AG09309 (cell line): ENCODE measurements at places on chromosomes 3 and 15.
A peak's percentile ranks its signal among the peaks of the same experiment; 100 is the strongest.

DNA sequence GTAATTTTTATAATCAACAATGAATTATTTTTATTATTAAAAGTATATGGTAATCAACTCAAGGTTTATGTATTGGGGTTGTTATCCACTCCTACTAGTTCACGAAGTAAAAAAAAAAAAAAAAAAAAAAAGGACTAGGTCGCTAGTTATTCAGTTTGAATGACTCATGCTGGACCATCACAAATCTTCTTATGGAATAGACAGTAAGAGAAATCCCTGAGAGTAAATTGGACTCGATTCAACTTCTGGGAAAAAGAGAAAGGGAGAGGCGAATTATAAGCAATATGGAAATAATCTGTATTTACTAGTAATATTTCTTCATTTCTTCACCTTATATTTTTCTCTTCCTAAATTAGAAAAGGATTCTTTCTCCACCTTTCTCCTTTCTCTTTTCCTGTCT, 2.0 kb downstream of the MYEF2 start:
- no peak for DNase-seq

DNA sequence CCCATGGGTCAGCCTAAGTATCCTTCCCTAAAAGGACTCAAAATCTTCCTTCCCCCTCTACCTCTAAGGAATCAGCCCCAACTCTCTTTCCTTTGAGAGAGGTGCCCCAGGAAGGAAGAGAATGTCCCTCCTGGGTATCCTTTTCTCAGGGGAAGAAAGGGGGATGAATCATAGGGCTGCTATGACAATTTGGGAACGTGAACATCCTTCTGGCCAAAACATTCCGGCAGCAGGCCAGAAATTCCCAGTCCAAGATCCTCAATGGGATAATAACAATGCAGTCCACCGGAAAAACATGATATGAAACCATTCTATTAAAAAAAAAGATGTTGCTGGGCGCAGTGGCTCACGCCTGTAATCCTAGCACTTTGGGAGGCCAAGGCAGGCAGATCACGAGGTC, 50.8 kb upstream of the CACNA2D3 start:
- DNase-seq = no peak

DNA sequence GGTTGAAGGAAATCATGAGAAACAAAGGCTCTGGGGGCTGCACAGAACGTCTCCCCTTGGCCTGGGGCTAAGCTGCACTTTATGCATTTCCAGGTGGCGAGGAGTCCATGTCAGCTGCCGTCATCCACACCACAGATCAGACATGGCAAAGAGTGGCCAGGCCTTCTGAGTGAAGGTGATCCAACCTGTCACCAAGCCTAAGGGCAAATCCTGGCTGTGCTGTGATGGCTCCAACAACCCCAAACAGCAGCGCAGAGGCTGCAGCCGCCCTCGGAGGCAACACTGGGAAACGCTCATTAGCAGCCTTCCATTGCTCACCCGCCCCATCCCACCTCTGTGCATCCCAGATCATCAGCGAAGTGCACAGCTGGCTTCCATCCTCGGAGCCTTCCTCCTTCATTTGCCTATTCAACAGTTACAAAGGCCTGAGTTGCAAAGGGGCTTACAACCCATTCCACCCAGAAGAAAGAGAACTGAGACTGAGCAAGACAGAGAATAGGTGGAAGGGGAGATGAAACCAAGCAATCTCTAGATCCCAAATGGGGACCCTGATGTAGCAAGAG, 55.7 kb downstream of the SRGAP3 start:
- no peak for DNase-seq

DNA sequence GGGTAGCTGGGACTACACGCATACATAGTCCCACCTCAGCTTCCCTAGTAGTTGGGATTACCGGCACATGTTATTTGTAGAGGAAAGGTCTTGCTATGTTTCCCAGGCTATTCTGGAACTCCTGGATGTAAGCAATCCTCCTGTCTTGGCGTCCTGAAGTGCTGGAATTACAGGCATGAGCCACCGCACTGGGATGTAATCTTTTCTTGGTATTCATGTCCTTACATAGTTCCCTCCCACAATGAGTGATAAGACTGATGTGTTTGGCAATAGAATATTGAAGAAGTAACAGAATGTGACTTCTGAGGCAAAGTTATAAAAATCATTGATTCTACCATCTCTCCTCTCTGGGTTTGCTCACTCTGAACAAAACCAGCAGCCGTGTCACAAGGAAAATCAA, 22.7 kb upstream of the ALCAM start:
- no peak for DNase-seq

DNA sequence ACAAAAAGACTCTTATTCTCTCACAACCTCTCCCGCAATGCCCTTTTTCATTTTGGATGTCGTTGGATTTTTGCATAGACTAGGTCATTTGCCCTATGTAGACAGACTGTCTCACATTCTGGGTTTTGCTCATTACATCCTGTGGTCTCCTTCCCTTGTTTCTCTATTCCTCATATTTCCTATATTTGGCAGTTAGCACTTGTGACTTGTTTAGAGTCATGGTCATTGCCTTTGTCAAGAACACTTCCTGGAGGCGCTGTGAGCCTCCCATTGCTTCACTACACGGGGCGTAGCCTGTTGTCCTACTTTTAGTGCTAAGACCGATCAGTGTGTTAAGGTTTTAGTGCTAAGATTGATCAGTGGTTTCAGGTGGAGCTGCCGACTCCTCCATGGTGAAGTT, 16.1 kb upstream of the TATDN2 start:
- DNase-seq = no peak

- no peak for DNase-seq
Observed at GRCh38 chr3:186118692-186119091, 9.8 kb upstream of the ETV5 start.

DNA sequence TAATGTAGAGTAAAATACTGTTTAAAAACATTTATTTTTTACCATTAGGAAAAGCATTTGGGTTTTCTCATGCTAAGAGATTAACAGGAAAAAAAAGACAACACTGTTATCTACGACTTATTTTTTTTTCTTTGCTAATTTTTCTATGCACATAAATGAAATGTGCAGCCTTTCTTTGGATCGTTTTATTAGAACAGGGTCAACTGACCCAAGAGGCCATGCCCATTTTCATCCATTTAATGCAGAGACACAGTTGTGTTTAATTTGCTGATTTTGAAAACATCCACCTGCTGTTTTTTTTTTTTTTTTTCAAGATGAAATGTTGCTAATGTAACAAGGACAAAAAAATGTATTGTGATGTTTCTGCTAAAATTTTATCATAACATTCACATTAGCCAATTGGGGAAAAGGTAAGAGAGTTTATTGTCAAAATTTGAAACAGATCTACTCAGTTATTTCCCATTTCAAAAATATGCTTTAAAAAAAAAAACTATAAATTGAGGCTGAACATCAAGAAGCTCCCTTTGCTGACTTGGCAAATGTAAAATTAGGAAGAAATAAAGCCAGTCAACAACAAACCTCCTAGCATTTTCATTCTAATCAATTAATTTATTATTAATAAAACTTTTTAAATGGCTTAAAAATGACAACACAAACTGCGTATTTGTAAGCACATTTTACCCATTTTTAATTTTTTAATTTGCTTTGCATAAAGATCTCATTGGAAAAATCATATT, 485.2 kb downstream of the ROBO2 start:
- no peak for DNase-seq

DNA sequence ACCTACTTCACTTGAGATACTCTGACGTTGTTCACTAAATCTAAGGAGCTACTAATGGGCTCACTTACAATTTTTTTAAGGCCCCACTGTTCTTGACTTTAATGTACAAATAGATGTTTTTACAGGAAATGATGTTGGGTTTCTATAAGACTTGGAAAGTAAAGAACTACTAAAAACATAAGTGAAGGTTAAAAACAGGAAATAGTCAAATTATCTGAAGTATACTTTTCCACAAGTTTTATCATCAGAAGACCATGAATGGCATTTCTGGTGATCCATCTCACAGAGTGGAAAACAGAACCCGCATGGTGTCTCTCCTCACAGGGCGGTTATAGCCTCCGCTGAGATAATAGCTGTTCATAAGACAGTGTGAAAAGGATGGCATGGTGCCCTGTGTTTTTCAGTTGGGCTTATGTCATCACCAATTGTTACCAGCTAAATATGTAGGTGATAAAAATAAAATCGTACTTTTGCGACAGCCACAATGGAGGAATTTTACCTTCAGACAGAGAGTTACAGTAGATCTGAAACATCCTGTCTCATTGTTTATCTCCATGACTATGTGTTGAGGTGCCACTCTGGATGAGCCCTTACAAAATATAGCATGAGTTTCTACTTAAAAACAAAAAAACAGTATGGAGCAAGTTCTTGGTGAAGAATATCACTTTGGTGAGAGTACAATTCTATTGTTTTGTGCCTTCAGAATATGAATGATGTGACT, 462.4 kb downstream of the RAP2B start:
- DNase-seq = no peak

- DNase-seq = no peak
Observed at GRCh38 chr15:66928101-66928500, 137.3 kb upstream of the SMAD3 start.

- DNase-seq = no peak
Observed at GRCh38 chr3:42027571-42027970, 63.6 kb upstream of the TRAK1 start.

DNA sequence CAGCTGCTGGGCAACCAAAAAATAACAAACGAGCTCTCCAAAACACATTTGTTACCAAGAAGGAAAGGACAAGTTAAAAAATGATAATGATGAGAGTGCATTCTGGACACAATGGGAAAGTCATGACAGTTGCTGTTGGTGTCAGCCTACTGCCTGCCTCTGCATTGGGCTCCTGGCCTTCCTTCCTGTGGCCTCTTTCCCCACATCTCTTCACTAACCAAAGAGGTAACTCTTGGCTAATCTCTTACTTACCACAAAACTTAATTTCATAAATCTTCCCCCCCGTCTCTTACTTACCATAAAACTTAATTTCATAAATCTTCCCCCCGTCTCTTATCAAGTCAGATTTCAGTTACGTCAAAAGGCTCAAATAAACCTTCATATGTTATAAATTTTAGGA, 58.6 kb downstream of the AGTR1 start:
- DNase-seq = no peak

DNA sequence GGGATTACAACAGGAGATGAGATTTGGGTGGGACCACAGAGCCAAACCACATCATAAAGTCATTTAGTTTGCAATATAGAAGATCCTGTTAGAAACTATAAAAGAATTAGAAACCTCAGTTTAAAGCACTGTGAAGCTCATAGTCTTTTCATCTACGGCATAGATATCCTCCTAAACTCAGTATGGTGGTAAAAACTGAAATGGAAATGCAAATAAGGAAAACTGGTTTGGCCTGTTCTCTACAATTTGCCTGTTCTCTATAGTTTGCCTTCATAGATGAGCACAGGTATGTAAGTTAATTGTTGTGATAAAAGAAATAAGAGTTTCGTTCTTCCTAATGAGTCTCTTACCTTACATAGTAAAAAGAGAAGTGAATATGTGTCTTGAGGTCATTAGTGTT, 331.6 kb upstream of the ARL6 start:
- DNase-seq = no peak

DNA sequence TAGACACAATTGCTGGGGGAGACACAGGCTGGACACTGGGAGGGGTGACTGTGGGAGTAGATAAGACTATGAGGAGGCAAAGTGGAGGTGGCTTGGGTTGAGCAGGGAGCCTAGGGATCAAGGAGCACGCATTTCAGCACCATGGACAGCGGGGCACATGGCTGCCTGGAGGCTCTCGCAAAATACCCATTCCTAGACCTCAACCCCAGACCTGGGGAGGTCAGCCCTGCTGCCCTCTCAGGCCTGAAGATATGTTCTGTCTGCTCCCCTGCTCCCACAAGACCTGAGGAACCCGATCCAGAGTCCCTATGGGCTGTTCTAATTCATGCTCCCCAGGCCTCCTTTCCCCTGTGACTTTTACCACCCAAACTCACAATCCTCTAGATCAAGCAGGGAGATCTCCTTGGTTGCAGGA, 16.0 kb upstream of the CPEB1 start:
- no peak for DNase-seq

GRCh38 chr3:90221900-90222299, 1114.5 kb downstream of the EPHA3 start:
- DNase-seq = no peak

GRCh38 chr3:78880603-78881461, 887.0 kb downstream of the ROBO1 start:
- DNase-seq = no peak

GRCh38 chr3:32175607-32176197, 62.8 kb upstream of the CMTM8 start:
- DNase-seq = peak; percentile 27

GRCh38 chr3:174242311-174243041, 616.7 kb upstream of the NAALADL2 start:
- no peak for DNase-seq

GRCh38 chr3:71726146-71726545, 944 bp upstream of the EIF4E3 start:
- DNase-seq = no peak

DNA sequence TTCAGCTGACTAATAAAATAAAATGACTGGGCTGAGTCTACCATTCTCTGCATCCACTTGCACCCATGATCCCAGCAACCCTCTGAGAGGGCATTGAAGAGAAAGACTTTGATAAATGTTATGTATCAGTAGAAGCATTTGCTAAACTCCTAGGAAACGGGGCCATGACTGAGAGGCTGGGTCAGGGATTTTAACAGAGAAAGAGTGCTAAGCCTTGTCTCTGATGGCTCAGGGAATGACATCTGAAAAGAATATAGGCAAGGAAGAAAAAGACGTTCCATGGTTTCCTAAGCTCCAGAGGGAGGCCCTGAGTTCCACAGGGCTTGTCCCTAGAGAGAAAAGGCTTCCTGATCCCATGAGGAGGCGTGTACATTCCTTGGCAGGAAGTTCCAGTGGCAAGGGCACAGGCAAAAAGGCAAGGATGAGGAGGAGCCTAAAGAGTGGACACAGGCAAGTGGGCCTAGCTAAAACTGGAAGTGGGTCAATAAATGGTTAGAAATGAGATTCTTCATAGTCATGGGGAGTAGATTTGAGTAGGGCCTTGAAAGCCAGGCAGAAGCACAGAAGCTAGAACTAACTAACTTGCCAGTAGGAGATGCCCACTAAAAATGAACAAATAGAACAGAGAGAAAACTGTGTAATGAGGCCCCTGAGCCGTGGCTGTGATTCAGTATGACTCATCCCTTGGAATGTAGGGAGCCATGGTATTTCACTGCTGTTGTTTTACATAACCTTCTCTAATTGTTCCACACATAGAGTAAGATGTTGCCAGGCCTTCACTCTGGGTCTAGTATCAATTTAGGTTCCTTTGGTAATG, 44.9 kb upstream of the MANF start:
- peak; percentile 81 for DNase-seq
